NCI-H526 treated with DMSO at 0.1 percent for 48 hours (cell line): ENCODE measurements at places on chromosomes 6 and 20.
A peak's percentile ranks its signal among the peaks of the same experiment; 100 is the strongest.

DNA sequence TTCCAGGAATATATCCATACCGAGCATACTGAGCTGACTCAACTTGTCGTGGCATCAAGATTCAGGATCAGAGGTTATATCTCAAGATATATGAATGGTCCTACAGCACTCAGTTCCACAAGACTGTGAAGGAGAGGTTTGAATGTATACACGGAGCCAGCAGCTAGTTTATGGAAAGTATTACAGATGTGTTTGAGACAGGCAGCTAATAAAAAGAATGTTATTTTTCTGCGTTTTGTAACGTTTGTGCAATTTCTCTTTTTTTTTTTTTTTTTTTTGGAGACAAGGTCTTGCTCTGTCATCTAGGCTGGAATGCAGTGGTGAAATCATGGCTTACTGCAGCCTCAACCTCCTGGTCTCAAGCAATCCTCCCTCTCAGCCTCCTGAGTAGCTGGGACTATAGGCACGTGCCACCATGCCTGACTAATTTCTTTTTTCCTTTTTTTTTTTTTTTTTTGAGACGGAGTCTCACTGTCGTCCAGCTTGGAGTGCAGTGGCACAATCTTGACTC, 3.4 kb upstream of the FAM110A start:
- DNase-seq: no peak

DNA sequence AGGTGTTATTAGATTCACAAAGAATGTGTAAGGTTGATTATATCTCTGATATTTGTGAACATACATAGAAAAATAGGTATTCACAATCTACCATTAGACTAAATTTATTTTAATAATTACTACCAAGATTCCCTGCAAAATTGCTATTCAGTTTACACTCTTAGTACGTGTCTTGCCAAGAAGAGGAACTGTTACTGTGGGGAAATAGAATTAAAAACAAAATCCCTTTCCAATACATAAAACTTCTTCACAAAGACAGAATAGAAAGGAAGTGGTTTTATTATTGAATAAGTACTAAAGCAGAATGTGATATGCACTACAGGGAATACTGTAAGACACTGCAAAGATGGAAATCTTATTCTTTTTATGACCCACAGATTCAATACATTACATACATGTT, 17.0 kb downstream of the RAB32 start:
- no peak for DNase-seq

DNA sequence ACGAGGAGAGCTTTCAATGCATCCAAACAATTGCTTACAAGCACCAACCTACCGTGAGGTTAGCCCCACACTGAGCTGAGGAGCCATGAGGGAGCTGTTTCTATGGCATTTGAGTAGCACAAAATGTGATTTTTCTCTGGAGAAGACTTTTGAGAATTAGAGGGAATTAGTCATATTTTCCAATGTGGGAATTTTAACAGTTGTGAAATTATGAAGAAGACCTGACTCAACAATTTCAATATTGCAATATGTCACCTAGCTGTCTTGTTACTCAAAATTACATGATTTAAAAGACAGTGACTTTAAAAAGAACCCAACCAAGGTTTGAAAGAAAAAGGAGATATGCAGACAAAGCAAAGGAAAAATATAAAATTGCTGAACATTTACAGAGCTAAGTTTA, 62.6 kb upstream of the LY86 start:
- DNase-seq: no peak

GRCh38 chr6:122214605-122215318, 184.7 kb upstream of the HSF2 start:
- no peak for DNase-seq

DNA sequence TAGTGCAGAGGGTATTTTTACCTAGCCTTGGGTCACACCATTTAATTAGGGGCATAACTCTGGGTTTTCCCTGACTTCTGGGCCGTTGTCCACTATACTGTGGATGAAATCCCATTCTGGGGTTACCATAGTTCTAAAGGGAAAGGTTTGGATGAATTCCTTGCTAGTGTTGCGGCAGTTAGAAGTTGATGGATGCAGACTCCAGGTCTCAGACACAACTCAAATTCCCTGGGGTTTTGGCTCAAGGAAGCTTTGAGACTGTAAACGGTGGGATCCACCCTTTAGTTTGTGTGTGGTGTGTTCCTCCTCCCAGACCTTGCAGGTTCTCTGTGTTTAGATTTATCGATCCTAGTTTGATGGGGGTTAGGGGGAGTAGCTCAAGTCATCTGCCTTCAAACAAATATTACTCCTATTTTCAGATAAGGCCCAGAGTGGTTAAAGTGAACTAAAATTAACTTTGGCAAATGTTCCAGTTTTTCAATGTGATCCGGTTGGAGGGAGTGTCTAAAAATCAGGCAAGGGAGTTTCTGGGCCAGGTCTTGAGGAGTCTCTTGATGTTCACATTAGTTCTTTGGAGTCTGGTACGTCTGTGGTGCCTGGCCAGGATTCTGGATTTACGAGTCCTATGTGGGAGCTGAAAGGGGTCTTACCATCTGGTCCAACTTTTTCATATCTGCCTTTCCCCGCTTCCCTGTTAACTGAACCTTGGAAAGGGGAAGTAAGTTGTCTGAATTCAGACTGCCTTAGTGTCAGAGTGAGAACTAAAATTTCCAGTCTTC, 1.5 kb downstream of the RALY start:
- no peak for DNase-seq

DNA sequence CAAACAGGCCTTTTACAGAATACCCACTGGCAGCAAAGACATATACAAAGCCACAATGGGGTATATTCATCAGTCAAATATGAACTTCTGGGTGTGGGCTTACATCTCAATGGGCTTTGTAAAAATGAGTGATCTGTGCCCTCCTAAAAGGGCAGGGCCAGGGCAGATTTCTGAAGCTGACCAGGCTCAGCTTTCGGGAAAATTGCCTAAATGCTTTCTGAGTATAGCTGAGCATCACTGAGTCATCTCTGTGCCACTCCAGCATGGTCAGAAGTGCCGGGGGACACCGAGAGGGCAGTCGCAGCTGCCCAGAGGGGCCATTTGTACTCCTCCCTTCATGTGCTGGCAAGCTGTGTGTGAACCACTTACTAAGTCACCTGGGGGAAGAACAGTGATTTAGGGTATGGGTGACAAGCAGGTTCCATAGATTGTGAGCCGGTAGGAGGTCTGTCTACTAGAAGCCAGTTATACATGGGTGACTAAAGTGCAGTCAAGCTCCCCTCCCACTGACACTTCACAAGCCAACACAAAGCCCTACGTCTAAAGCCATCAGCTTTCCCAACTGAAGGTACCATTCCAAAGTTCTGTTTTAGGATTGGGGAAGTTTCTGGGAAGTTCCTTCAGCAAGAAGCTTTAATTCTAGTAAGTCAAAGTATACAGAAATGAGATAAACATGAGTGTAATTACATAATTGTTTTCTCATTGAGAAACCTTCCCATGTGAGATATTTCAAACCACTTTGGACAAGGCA, 147.6 kb upstream of the TAB2 start:
- DNase-seq: no peak

GRCh38 chr6:44733868-44734267, 346.4 kb downstream of the CDC5L start:
- no peak for DNase-seq

DNA sequence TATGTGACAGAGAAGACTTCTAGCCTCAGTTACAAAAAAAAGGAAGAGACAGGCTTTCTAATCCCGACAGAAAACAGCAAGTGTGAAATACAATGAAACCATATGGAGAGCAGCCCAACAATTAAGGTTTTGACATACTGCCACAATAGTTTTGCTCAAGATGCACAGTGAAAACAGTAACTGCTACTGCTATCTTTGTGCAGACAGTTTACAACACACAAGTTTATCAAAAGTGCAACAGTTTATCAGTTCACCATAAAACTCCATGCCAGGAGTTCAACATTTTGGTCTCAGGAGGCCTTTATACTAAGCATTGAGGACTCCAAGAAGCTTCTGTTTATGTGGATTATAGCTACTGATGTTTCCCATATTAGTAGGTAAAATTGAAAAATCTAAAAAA, 37.6 kb downstream of the GOPC start:
- DNase-seq: no peak

DNA sequence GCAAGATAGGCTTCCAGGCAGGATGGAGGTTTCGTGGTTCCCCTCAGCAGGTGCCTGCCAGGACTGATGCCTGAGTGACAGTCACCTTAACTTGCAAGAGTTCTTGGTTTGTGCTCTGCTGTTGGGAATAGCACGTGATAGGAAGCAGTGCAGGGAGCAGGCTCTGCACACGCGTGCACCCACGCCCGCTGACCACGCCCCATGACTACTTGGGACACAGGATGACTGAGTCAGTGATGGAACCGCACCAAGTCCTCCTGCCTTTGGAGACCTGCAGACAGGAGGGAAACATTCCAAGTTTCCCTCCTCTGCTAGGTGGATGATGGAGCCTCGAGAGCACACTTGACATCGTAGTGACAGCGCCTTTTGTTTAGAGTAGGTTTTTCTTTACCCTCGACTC, 164.2 kb downstream of the DTNBP1 start:
- no peak for DNase-seq

- no peak for DNase-seq
These were observed 87.5 kb downstream of the FOXO3 start for GRCh38 chr6:108648191-108648590.

DNA sequence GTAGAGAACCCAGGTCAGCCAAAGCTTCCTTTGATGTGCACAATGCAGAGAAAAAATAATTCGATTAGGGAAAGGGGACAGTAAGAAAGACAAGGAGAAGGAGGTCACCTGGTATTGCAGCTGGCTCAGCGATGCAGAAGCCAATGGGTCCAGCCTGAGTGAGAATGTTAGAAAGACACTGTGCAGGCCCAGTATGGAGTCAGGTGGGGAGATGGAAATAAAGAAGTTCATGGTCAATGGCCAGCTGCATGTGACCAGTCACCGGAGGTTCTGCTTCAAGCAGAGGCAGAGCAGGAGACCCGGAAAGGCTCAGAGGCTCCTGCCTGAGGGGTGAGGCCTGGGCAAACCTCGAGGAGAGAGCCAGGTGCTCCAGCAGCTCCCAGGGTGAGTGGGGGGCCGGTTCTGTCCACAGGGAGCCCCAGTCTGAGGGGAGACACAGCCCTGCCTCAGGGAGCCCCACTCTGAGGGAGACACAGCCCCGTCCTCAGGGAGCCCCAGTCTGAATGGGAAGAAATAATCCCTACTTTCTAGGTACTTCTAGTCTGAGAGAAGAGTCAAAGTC, 51.3 kb downstream of the LRFN2 start:
- DNase-seq: no peak

DNA sequence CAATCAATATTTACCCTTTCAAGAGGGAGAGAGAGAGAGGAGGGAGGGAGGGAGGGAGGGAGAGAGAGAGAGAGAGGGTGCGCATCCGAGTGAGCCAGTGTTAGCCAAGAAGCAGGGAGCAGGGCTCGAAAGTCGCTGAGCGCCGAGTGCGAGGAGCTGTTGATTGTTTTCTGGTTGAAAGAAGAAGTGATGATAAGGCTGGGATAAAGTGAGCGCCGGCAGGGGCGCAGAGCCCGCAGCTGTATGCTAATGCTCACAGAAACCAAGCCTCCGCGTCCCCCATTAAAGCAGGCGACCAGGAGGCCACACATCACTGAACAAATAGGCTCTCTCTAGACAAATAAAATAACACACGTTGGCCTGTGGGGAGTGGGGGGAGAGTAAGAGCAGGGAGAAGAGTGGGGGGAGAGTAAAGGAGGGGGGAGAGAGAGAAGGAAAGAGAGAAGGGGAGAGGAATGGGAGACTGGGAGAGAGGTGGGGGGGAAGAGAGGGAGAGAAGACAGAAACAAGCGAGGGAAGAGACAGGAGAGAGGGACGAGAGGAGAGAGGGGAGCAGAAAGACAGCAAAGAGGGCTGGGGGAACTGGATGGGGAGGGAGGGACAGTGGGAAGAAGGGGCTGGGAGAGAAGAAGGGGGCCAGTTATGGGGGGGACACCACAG, 5.0 kb upstream of the INSM1 start:
- DNase-seq: peak; percentile 98

GRCh38 chr6:109834131-109834530, 143.0 kb downstream of the FIG4 start:
- DNase-seq: no peak

- DNase-seq: no peak
These were observed 3.6 kb downstream of the PPP1R10 start for GRCh38 chr6:30613251-30614043.

DNA sequence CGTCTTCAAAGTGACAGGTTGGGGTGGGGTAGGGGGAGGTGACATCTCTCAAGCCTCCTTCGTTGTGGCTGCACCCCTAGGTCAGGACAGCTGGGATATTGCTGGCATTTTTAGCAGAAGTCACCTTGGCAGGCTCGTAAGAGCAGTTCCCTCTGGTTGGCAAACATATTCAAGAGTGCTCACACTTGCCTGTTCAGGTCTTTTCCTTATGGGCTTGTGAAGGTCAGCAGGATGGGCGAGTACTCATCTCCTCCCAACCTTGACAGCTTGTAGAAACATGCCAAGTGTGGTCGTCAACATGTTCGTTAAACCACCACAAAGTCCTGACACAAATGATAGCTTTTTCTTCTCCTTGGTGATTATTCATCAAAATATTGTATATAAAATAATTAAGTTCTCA, 113.6 kb downstream of the HDGFL1 start:
- DNase-seq: no peak

DNA sequence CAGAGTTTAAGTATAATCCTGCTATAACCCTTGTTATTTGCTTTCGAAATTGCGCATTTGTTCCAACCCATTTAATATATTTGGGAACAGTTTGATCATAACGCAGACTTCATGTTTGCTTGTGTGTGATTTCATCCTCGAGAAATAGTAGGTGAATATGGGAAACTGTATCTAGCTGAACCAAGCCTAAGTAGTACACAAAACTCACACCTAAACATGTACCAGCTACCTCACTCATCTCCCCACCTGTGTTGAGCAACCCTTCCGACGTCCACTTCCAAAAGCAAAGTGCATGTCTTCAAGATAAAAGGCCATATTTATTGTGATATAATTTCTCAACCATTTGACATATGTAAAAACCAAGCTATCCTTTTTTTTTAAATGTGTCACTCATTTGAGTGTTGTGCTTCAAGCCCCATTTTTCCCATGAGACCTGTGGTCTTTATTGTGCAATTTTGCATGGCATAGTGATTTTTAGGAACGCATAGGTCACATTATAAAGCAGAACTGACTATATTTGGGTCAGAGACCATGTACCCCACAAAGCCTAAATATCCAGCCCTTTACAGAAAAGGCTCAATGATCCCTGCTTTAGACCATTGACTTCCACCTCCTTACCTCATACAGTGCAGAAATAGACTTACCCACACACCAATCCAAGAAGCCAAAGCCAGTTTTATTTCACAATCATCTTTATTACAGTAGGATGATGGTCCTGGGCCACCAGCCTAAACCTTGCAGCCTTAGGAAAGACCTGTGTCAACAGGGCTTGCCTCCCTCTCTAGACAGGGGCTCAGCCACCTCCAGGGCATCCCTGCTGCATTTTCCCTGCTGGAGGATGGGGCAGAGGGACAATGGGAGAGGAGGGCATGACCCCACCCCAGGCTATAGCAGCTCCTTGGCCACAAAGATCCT, 7.1 kb downstream of the CCND3 start:
- DNase-seq: no peak
